ENCODE measurements at places on chromosomes 11 and 22.

DNA sequence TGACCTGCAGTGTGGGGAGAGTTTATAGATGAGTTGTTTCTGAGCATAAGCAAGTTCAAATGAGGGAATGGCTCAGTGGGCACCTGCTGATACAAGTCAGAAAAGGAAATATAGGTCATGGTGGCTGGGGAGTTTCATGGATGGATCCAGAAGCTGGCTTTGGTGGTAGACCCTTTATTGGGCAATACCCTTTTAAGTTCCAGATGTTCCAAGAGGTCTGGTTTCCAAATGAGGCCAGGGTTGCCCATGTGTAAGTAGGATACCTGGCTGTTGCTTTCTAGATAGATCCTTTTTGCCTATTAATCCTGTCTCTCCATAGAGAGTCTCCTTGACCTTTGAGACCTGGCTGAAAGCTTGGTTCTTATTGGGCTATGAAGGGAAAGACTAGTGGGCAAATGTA is 2.2 kb downstream of the STIM1 start:
- no peak for DNase-seq

GRCh38 chr11:64845129-64845775 is 799 bp upstream of the CDC42BPG start:
- DNase-seq = no peak

DNA sequence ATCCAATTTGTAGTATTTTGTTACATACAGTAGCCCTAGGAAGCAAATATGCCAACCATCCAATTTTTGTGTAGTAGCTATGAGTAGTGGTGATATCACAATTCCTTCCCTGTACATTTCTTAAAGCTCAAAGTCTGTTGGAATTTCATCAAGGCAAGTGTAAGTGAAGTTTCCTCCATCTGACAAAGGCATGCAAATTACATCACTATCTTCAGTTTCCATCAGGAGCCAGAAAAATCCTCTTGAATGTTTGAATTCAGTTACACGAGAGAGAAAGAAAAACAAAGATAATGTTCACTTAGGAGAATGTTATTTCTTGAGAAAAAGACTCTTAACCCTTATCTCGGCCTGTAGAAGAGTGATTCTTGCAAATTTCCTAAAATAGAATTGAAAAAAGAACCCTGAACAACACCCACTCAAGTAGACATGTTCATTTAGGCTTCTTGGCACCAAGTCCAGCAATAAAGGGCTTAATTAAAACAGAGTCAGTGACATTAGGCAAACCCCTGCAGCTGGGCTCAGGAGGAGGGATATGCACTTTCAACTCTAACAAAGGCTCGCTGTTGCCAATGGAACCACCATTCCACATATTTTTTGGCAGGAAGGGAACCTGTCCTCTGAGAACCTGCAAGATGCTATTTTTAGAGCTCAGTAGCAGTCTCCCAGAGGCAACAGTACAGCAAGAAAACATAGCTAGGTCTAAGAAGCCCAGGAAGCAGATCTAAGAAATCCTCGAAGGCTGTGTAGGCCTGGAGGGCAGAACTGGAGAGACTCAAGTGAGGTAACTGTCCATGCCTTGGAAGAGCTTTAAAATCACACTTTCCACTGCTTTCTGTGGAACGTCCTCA is 144.6 kb downstream of the CCDC81 start:
- DNase-seq = peak; percentile 98

DNA sequence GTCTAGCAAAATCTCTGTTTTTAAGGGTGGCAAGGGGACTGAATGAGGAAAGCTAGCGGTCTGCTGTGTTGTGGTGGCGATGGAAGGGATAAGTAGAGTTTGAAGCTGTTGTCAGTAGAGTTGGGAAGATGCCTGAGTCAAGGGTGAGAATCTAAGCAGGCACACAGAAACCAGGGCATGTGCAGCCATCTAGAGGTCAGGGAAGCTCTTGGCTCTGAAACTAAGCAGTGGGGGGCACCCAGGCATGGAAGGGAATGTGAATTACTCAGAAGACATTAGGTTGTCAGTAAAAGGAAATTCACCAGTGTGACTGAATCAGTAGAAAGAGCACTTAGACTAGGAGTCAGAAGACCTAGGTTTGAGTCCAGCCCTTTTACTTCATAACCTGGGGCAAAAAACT is 15.4 kb downstream of the BMAL1 start:
- no peak for DNase-seq

DNA sequence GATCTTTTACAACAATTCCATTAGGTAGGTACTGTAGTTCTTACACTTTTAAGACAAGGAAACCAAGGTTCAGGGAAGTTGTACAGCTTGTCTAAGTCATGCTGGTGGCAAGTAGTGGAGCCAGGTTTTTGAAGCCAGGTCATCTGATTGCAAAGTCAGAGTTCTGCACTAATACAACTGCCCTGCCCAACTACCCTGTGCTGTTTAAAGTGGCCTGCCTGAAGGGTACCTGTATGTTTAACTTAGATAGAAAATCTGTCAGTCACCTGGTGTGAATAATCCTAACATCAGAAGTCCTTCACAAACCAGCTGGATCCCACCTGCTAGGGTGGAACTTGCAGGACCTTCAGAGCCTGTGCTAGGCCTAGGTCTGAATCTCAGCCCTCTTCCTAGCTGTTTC is 44.2 kb downstream of the ARFGAP2 start:
- DNase-seq = no peak

DNA sequence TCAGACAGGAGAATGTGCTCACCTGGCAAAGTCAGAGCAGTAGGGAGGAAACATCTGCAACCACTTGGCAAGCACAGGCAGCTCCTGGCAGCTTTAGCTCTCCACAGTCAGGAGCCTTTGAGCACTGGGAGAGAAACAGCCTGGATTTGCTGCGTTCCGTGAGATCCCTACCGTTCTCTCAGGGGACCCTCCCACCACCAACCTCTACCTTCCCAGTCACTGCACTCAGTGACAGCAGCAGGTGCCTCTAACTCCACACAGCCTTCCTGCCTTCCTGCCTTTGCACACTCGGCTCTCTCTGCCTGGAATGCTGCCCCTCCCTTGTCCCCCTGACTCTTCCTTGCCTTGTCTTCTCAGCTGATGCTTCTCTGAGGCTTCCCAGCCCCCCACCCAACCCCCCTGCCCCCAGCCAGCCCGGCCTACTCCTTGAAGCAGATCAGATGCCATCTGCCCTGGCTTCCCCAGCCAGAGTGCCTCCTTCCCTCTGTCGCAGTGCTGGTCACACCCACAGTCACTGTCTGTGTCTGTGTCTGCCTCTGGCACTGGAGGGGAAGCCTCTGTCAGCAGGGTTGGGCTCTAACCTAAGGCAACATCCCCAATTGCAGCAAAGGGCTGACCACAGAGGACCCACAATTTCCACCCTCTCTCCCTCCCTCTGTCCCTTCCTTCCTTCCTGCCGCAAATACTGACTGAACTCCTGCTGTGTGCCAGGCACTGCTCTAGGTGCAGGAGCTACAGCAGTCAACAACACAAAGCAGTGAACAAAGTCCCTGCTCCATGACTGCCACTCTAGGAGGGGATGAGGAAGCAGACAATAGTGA is 14.9 kb upstream of the TSKU start:
- peak; percentile 48 for DNase-seq

DNA sequence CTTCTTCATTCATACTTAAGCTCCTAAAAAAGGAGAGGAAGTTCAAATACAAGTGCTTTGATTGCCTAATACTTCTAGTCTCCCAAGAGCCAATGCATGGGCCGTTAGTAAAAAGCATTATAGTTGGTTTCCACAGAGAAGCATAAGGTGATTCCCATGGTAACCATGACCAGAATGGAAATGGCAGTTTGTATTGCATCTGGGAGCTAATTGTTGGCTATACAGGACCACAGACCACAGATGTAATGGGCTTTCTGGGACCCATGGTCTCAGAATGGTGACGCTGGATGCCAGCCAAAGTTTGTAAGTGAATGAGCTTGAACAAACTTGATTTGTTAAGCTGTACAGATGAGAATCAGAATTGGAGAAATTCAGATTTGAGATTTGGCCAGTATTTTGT is 333.9 kb upstream of the C11orf87 start:
- no peak for DNase-seq

GRCh38 chr11:120749395-120749794 is 237.8 kb downstream of the GRIK4 start:
- DNase-seq = no peak
